ENCODE measurements at places on chromosomes 11 and 22.

- DNase-seq: peak; percentile 26
Measured at GRCh38 chr22:50015451-50016307, 3.1 kb upstream of the IL17REL start.

DNA sequence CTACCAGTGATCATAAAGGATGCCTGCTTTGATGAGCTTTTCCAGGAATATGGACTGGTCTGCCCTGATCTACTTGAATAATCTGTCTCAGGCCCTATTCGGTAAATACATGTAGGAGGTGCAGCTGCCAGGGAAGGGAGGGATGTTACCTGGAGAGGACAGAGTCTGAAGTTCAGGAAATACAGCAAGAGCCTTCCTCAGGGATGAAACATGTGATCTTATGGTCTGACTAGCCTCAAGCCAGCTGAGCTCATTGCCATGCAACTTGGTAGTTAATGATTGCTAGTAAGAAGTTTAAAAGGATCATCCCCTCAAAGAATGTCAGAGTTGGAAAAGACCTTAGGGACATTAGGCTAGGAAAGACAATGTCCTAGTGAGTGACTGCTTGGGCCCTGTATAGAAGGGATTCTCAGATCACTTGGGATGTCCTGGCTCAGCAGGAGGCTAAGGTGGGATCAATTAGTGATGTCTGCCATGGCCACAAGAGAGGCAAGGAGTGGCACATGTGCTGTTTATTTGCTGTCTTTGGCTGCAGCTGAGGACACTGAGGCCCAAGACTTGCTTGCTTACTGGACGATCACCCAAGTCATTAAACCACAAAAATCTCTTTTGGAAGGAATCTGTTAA is 18.5 kb downstream of the PTPRJ start:
- DNase-seq: no peak

- DNase-seq: no peak
Measured at GRCh38 chr11:5605849-5606248, 9.4 kb downstream of the TRIM6 start.

- DNase-seq: peak; percentile 30
Measured at GRCh38 chr22:34972191-34972897, 93.6 kb upstream of the ISX start.

DNA sequence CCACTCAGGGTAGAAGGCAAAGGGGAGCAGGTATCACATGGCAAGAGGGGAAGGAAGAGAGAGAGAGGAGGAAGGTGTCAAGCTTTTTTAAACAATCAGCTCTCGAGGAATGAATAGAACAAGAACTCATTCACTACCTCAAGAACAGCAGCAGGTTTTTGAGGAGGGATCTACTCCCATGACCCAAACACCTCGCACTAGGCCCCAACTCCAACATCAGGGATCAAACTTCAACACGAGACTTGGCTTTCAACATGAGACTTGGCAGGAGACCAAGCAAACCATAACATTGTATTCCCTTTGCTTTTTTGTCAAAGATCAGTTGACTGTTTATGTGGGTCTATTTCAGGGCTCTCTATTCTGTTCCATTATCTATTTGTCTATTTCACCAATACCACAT is 26.9 kb upstream of the APOBEC3A start:
- DNase-seq: no peak

- DNase-seq: no peak
Measured at GRCh38 chr11:106121570-106122320, 44.3 kb downstream of the AASDHPPT start.
